ENCODE measurements at places on chromosomes 4 and X.

DNA sequence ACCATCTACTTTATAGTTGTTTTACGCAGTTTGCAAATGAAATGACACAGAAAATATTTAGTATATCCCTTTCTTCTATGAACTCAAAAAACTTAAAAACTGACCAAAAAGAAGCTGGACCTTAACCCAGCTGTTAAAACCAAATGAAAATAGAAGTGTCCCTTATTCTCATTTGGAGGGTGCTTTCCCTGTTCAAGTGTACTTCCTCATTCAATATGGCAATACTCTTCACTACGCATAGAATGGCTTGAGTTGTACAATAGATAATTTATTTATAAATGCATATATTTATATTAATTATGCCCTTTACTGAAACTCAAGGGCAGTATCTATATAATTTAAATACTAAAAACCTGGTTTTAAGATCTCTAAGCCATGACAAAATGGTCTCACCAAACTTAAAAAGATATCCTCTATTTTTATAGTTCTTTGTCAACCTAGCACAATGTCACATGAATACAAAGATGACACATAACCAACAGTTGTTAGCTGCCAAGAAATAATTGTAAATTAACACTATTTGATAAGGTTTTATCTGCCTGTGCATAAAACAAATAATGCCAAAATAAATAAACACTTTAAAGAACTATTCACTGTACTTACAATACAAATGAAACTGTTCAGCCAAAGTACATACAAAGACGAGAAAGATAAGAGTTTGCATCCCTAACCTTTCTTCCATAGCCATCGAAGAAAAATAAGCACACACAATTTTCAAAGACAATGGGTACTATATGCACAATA, 25.2 kb downstream of the YTHDC1 start:
- H3K27ac ChIP-seq, result peak overlapping the region; percentile 8
- no peak for DNase-seq
- peaks cover 2% of the 10 kb centered on the region for H3K4me1 ChIP-seq
- no peaks in the 10 kb centered on the region for H3K27me3 ChIP-seq
- no peak overlapping the region for H3K4me3 ChIP-seq
- H3K36me3 ChIP-seq, result peaks cover 51% of the 10 kb centered on the region

DNA sequence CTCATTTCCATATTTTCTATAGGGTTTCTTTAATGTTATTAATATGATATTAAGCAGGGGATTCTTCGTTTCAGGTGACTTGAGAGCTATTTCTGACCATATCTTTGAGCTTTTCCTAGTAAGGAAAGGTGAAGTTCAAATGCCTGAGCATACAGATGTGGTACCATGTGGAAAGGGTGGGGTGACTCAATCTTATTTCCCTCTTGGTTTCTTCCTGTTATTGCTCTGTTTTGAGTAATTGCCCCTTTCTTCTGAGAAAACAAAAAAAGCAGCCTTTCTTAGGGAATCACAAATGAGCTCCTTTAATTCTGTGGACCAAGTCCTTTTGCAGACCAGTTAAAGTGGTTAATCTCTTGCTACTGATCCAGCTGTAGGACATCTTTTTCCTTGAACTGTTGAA, 41.0 kb upstream of the AGA start:
- no peaks in the 10 kb centered on the region for H3K36me3 ChIP-seq
- no peak overlapping the region for H3K27ac ChIP-seq
- H3K27me3 ChIP-seq, result peaks cover 3% of the 10 kb centered on the region
- DNase-seq, result no peak

DNA sequence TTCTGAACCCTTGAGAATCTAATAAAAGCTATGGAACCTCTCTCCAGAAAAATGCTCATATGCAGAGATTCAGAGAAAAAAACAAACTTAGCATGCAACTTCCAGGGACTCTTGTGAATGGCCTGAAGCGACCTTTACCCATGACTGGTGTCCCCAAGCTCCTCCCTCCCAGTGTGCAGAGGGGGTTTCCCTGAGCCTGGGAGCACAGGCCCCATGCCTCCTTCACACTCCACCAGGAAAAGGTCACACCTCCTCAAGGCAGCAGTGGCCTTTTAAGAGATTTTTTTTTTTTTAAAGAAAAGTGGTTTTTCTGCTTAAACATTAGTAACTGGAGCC, 13.3 kb upstream of the UBA6 start:
- no peak overlapping the region for H3K4me3 ChIP-seq
- peaks cover 33% of the 10 kb centered on the region for H3K36me3 ChIP-seq
- peaks cover 20% of the 10 kb centered on the region for H3K4me1 ChIP-seq
- peak; percentile 66 for DNase-seq

DNA sequence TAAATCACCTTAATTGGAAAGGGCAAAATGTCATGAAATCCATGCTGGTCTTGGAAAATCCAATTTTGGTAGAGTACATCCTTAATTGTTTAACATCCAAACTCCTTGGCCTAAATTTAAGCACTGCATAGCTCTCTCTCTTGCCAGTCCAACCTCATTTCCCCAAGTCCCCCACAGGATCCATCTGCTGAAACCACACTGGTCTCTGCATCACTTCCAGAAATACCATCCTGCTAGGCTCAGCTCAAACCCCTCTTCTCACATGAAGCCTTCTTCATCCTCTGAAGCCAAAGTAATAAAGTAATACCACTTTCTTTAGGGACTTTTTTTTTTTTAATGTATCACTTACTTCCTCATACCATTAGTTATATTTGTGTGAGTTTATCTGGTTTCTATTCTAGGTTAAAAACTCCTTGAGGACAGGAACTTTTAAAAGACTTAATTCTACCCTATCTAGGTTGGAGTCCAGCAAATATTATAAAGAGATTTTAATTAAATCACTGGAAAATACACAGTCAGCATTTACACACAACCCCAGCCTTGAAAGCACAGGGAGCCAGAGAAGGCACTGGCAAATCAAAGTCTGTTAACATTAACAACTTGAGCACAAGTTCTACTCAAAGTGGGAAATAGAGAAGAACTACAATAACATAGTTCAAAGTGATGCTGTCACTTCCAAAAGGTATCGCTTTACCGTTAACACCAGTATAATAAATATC, 16.7 kb upstream of the KLF3 start:
- H3K27ac ChIP-seq, result no peak overlapping the region
- DNase-seq, result no peak
- H3K27me3 ChIP-seq, result peaks cover 26% of the 10 kb centered on the region

- no peak overlapping the region for H3K4me3 ChIP-seq
- H3K36me3 ChIP-seq, result no peaks in the 10 kb centered on the region
- H3K27me3 ChIP-seq, result no peaks in the 10 kb centered on the region
- H3K4me1 ChIP-seq, result no peaks in the 10 kb centered on the region
- H3K27ac ChIP-seq, result no peak overlapping the region
Observed at GRCh38 chr4:93814141-93814540, 14.4 kb upstream of the ATOH1 start.

Data from T-helper 2 cell treated with Interferon-gamma antibody and Interleukin-4, amounts not matched to agents 5 μg/mL and 100 μg/mL, for 36 hours (primary cell).